Uterine smooth muscle cell (primary cell): ENCODE measurements at places on chromosomes 6 and 20. TPM values are rescaled to one million over a fixed set of nuclear protein-coding genes. Genes with fewer than 3 reads are reported as not detected.

C6orf15 gene
- total RNA-seq: not detected in 2 replicates

DEFB132 gene
- total RNA-seq: not detected in 2 replicates

ATG5 gene
- total RNA-seq: 54.0 and 59.0 TPM in 2 replicates

PET117 gene
- 13.9 and 17.6 TPM in 2 replicates for total RNA-seq
